Cardiac muscle cell (in vitro differentiated cells and primary cell): ENCODE measurements at places on chromosomes 6 and 20. TPM values are rescaled to one million over a fixed set of nuclear protein-coding genes. Genes with fewer than 3 reads are reported as not detected.

The COL11A2 gene
- total RNA-seq = 70.6 and 94.6 TPM in 2 replicates

The ZSCAN26 gene
- 23.7 and 37.9 TPM in 2 replicates for total RNA-seq

The TP53TG5 gene
- 0.32 and 0.39 TPM in 2 replicates for total RNA-seq

The FKBP1C gene
- 0.30 and 0.46 TPM in 2 replicates for total RNA-seq

The OR2B6 gene
- not detected in 2 replicates for total RNA-seq

The SERINC1 gene
- 89.2 and 91.5 TPM in 2 replicates for total RNA-seq

The DLL1 gene
- total RNA-seq = 4.3 and 4.7 TPM in 2 replicates

The DZANK1 gene
- total RNA-seq = 2.1 and 2.5 TPM in 2 replicates

The ARFGAP1 gene
- 63.2 and 96.5 TPM in 2 replicates for total RNA-seq

The PSORS1C1 gene
- total RNA-seq = not detected in 2 replicates

The PTPRT gene
- 0.28 and 0.30 TPM in 2 replicates for total RNA-seq

The CFAP206 gene
- total RNA-seq = 0.14 TPM in 1 of 2 replicates, not detected in the other

The FHL5 gene
- not detected in 2 replicates for total RNA-seq

The TMC2 gene
- not detected in 2 replicates for total RNA-seq

The ASCC3 gene
- total RNA-seq = 26.5 and 29.3 TPM in 2 replicates

GRCh38 chr20:8616792-8617191 lies 452.1 kb upstream of the PLCB4 start:
- peak; percentile 71 for DNase-seq

DNA sequence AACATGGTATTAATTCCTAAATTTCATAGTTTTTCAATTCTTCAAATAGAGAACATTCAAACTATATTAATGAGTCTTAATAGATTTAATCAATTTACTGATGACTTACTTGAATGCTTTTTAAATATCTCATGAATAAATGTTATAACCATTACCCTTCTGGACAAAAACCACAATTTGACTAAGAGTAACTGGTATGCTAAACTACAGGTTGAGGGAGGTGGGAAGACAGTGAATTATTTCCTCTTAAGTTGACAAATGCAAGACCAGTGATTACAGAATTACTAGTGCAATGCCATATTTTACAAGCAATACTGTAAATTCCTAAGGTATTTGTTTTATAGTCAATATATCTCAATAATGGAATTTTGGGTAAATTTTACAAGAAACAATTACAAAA lies 65.1 kb downstream of the REV3L start:
- no peak for DNase-seq

- DNase-seq = no peak
Observed at GRCh38 chr20:19449051-19449450, 236.6 kb downstream of the SLC24A3 start.

DNA sequence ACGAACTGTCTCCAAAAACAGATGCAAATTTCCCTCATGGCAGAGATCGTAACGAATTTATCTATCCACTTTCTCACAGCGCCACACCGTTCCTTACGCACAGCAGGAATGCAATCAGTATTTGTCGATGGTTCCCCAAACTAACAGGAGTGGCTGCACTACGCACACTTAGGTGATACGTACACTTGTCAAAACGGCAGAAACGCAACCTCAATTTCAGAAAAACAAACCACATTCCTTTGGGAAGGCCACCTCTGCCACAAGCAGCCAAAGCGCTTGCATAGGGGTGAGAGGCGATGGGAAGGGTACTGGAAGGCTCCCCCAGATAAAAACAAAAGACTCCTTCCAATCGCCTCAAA lies 638 bp downstream of the MDN1 start:
- peak; percentile 41 for DNase-seq

GRCh38 chr20:3890398-3890751 lies 1.2 kb downstream of the PANK2 start:
- DNase-seq = peak; percentile 39

- peak; percentile 40 for DNase-seq
Observed at GRCh38 chr6:154969796-154970195, 25.3 kb upstream of the TIAM2 start.

GRCh38 chr20:32140603-32141002 lies 31.1 kb downstream of the TM9SF4 start:
- no peak for DNase-seq

- DNase-seq = no peak
Observed at GRCh38 chr6:102623201-102623600, 1229.7 kb downstream of the GRIK2 start.

GRCh38 chr6:23655525-23655924 lies 470.5 kb upstream of the NRSN1 start:
- DNase-seq = no peak

DNA sequence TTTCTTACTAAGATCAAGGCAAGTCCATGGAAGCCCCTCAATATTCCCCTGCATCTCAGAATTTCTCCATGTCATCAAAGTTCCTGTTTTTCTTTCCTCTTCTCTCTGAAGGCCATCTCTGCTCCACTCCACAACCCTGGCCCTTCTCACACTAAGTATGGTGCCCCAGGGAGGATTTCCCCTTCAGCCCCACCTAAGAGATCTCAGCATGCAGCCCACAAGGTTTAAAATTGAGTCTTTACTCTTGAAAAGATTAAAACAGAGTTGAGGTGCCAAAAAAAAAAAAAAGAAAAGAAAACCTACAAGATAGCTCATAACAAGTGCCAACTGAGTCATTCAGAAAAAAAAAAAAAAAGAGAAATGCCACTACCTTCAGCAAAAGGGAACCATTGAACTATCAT lies 36.5 kb upstream of the TNFAIP3 start:
- no peak for DNase-seq

- DNase-seq = no peak
Observed at GRCh38 chr6:138572885-138573284, 73.6 kb upstream of the NHSL1 start.

DNA sequence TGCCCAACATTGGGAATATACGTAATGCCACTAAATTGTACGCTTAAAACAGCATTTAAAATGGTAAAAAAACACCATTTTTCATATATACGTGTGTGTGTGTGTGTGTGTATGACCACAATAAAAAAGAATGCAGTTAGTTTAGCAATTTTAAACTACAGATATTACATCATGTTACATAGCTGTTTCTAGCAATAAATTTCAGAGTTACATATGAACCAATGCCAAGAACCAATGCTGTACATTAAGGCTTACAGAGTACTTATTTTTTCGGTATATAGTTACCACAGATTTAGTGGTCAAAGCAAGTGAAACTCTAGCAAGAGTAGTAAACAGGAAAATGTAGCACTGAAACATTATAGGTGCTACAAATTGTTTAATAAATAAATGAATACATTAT lies 119.3 kb downstream of the PDE10A start:
- DNase-seq = no peak

DNA sequence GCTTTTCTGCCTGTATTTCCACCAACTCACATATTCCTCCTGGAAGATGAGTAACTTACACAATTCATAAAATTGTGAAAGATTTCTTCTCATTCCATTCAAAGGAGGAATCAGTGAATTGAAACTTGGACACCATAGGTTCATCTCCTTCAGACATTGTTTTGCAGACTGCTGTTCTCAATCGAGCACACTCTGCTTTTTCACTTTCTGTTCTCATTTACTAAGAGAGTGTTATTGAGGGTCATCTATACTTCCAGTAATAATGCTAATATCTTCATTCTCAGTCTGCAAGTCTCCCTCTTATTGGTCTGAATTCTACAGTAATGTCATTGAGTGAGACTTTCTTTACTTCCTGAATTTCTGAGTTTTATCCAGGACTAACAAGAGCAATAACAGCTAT lies 67.5 kb upstream of the FUT9 start:
- no peak for DNase-seq

DNA sequence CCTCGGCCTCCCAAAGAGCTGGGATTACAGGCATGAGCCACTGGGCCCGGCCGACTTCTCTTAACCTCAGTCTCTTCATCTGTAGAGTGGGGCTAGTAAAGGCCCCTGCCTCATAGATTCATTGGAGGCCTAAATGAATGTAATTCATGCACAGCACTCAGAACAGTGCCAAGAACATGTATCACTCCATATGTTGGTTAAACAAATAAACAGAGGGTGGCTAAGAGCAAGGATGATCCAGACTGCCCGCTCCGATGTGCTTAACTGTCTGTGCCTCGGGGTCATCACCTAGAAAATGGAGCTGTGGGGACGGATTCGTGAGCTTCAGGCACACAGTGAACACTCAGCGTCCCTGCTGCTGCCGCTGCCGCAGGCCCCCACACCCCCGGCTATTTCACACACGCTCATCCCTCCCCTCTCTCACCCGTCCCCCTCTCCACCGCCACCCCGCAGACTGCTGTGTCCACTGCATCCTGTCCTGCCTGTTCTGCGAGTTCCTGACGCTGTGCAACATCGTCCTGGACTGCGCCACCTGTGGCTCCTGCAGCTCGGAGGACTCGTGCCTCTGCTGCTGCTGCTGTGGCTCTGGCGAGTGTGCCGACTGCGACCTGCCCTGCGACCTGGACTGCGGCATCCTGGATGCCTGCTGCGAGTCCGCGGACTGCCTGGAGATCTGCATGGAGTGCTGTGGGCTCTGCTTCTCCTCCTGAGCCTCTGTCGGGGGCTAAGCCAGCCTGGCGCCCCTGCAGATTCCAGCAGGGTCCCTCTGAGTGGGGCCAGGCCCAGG lies 14.8 kb downstream of the MDFI start:
- DNase-seq = no peak

DNA sequence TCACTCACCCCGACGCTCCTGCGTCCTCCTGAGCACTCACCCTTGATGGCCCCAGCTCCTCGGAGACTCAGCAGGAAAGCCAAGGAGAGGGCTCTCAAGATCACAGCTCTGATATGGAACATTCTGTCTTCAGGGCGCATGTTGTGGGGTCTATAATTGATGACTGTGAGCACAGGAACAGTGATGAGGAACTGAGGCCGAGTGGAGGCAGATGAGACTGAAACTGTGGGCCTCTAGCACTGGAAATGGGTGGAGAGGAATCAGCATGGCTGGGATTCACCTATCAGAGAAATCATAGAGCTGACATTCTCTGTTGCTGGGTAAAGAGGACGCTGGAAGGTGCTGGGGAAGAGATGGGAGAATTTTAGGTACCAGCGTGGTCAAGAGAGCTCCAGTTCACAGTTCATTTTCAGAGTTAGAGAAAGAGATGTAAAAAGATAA lies at the start of gene HLA-DPA1:
Gene HLA-DPA1, minus strand, starts transcription at position 219 of the 441 bp plus-strand sequence.
- DNase-seq = peak; percentile 15
